ENCODE measurements at places on chromosomes 16 and 17.

GRCh38 chr17:43014020-43014648, 7.5 kb downstream of the IFI35 start:
- no peak for DNase-seq

- DNase-seq = no peak
These were observed 214.5 kb downstream of the HS3ST3A1 start for GRCh38 chr17:13387236-13387635.

DNA sequence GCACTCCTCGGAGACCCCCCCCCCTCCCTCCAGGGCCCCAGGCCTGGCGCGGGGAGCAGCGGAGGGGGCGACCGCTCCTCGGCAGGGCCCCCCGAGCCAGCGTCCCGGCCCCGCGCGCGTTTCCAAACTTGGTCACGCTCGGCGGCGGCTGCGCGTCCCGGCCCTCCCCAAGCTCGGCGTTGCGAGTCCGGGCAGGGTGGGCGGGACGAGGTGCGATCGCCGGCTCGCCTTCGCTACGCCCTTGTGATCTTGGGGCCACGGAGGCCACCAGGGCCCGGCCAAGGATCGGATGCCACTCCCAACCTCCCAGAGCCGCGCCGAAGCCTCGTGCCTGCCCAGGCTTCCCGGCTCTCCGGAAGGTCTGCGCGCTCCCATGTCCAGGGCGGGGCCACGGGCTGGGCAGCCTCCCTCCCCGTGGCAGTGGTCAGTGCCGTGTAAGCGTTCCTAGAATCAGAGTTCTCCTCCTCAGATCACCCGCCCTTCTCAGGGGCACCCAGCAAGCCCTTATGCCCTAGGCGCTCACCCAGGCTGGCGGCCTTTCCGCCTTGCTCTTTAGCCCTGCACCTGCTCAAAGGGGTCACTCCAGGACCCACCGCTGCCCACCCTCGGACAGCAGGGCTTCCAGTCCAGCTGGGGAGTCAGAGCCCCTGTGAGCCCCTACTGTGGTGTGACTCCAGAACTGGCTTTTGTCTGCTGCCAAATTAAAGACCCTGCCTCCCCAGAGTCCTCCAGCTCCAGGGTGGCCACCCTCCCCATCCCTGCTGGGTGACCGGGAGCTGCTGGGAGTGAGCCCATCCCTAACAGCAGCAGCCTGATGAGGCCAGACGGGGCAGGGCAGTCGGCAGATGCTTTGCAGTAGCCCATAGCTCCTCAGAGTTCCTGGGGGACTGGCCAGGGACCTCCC, 12.2 kb upstream of the MRPS23 start:
- no peak for DNase-seq

DNA sequence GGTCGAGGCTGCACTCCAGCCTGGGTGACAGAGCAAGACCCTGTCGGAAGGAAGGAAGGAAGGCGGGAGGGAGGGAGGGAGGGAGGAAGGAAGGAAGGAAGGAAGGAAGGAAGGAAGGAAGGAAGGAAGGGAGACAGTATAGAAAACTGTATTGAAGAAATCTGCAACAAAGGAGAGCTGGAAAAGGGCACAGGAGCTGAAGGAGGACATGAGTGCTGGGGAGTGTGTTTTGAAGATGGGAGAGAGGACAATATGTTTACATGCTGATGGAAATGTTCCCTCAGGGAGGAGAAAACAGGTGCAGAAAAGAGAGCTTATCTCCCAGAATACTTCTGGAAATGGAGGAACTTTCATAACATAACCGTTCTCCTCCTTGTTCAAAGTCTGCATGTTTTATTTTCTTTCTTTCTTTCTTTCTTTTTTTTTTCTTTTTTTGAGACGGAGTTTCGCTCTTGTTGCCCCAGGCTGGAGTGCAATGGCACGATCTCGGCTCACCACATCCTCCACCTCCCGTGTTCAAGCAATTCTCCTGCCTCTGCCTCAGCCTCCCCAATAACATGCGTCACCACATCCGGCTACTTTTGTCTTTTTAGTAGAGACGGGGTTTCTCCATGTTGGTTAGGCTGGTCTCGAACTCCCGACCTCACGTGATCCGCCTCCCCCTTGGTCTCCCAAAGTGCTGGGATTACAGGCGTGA, 2.7 kb upstream of the HAP1 start:
- DNase-seq = no peak

GRCh38 chr16:85568519-85568918, 44.6 kb upstream of the GSE1 start:
- DNase-seq = peak; percentile 83

DNA sequence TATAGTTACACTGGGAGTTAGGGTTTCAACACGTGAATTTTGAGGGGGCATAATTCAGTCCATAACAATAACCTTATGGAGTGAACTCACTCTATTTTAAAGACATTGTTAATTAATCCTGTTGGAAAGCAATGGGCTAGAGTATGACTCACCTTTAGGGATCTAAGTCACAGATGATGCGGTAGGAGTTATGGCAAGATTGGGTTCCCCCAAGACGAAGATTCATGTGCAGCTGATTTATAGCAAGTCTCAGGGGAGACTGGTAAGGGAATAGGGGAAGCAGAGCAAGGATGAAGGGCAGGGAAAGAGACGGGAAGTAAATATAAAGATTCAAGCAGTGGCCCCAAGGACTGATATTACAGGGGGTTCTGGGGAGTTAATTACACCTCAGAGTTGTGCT, 159.6 kb upstream of the DNAH9 start:
- no peak for DNase-seq

DNA sequence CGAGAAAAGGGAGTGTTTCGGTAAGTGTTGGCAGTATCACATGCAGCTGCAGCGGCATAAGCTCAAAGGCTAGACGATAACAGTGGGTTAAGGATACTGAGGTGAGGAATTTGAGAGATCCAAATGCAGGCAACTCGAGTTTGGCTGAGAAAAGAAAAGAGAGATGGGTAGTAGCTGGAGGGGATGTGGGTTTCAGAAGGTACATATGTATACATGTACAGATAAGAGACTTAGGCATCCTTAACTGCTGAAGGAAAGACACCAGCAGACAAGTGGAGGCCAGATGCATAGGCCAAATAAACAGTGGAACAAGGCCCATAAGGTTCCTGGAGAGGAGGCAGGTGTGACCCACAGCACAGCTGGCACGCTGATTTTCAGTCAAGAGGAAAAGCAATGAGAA, 86.6 kb upstream of the NETO2 start:
- DNase-seq = no peak

DNA sequence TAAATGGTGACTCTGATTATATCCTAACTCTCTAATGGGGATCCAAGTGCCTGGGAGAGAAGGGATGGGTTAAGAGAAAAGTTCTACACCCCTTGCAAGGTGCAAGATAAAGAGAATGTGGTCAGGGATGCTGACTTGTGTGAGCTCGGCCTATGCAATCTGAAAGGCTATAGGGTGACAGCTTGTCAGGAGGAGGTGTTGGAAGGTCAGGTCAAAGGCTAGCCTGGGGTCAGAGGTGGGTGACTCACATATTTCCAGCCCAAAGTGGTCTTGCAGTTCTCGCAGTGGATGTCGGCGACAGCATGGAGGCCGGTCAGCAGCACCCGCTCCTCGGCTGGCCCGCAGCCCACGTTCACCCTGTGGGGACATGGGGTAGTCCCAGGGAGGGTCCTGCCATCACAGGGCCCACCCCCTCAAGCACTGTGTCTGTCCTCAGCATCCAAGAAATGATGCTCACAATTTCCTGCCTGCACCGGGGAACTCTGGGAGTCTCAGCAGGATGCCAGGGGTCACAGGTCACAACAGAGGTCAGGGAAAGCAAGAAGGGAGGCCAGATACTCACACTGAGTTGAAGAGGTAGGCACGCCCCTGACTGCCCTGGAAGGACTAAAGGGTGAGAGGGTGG, 1.4 kb downstream of the YPEL3 start:
- DNase-seq = peak; percentile 34

DNA sequence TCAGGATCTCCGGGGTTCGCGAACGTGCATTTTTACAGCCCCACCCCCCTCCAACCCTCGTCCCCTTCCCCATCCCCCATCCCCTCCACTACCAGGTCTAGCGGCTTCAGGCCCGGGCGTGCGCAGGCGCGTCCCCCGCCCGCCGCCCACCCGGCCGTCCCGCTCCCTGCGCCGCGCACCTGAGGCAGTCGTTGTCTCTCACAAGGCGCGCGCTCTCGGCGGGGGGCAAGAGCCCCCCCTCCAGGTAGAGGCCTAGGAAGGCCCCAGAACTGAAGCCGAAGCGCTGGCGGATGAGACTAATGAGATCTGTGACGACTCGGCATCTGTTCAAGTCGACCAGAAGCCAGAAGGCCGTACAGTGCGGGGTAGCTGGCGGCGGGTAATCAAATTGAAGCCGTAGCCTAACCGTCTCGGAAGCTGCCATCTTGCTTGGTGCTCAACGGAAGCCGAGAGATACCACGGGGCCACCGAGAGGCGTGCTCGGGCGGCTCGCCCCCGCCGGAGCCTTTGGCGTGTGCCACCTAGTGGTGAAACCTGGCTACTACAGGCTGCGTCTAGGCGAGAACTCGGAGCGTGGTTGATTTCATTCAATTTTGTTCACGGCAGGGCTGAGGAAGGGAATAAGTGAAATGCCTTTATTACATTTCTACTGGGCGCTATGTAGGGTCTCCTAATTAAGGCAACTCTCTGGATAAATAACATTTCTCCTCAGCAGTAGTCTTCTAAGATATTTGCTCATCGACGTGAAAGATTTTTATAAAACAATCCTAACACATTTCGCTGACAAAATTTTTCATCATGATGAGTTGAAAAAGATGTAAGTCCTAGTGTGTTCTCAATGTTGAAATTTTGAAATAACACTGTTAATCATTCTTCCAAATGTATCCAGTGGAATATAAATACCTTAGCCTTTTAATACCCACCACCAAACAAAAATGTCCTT, at the start of gene COIL:
Gene COIL, minus strand, starts transcription at position 455 of the 943 bp plus-strand sequence. Its CDS starts 31 bp downstream, at position 424.
- DNase-seq = peak; percentile 90

- no peak for DNase-seq
These were observed 15.0 kb downstream of the LASP1NB start for GRCh38 chr17:38940404-38940803.

- DNase-seq = no peak
These were observed 268.5 kb downstream of the CBLN1 start for GRCh38 chr16:49012961-49013726.

GRCh38 chr17:63439687-63440086, 6.4 kb downstream of the CYB561 start:
- no peak for DNase-seq

GRCh38 chr17:10799407-10799806, 4.5 kb downstream of the TMEM238L start:
- DNase-seq = no peak

DNA sequence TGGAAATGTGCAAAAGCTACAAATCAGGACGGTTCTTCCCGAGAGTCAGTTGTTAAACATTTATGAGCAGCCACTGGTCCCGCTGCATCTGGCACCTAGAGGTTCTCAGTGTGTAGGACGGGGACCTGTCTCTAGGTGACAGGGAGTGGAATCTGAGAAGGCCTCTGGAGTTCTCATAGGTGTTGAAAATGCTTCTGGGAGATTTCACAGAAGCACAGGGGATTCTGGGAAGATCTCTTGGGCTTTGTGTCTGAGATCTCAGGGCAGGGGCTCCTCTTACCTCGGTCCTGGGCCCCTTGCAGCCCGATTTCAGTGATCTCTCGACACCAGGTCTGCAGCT, 8.9 kb downstream of the ALOX15 start:
- DNase-seq = no peak

DNA sequence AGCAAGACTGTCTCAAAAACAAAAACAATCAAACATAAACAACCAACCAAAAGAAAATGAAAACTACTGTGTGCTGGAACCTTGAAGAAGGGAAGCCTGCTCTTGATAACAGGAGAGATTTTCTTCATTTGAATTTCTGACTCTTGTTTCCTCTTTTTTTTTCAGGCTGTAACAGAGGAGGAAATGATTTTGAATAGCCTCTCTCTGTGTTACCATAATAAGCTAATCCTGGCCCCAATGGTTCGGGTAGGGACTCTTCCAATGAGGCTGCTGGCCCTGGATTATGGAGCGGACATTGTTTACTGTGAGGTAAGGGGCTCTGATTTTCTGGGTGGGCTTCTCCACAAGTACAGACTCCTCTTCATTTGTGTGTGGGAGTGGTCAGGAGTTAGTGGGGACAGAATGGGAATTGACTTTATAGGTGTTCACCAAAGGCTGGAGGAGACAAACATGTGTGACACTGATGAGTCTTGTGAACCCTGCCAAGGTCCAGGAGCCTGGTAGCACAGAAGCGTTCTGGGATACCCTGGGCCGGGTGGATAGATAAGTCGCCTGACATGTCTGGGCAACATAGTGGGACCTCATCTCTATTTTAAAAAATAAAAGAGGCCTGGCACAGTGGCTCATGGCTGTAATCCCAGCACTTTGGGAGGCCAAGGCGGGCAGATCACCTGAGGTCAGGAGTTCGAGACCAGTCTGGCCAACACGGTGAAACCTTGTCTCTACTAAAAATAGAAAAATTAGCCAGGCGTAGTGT, 14.9 kb downstream of the DUS2 start:
- DNase-seq = no peak

All from hematopoietic multipotent progenitor cell treated with erythropoietin and hydrocortisone succinate and interleukin-3 and kit ligand, for 8 days (in vitro differentiated cells).